ENCODE measurements at places on chromosomes 16 and 17.

- DNase-seq = no peak
These were observed 69.1 kb downstream of the VMP1 start for GRCh38 chr17:59776577-59776976.

- no peak for DNase-seq
These were observed 105.6 kb downstream of the SEC14L1 start for GRCh38 chr17:77246110-77247047.

DNA sequence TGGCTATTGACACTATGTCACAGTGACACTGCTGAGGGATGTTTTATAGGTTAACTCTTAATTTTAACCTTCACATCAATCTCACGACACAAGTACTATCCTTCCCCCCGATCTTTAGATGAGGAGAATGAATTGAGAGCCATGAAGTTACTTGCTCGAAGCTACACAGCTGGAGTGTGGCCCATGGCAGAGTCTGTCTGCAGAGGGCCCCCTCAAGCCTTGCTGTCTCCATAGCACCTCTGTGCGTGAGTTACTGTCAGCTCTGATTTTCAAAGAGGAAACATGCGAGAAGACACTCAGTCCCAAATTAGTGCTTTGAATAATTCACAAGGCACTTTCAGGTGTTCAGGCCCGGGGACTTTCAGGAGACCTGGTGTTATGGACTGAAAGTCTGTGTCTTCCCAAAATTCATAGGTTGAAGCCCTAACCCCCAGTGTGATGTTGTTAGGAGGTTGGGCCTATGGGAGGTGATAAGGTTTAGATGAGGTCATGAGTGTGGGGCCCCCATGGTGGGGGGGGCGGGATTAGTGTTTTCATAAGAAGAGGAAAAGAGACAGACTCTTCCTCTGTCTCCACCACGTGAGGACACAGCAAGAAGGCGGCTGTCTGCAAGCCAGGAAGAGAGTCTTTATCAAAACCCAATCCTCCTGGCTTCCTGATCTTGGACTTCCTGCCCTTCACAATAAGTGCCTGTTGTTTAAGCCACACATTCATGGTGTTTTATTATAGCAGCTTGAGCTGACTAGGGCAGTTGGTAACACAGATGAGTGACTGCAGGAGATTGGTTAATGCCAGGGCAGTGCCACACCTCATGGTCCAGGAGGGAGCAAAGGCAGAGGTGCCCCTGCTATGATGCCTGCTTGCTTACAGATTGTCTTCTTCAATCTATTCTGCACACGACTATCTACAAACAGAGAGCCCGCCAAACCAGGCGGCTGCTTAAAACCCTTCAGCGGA, 281.8 kb downstream of the HAPSTR1 start:
- no peak for DNase-seq

DNA sequence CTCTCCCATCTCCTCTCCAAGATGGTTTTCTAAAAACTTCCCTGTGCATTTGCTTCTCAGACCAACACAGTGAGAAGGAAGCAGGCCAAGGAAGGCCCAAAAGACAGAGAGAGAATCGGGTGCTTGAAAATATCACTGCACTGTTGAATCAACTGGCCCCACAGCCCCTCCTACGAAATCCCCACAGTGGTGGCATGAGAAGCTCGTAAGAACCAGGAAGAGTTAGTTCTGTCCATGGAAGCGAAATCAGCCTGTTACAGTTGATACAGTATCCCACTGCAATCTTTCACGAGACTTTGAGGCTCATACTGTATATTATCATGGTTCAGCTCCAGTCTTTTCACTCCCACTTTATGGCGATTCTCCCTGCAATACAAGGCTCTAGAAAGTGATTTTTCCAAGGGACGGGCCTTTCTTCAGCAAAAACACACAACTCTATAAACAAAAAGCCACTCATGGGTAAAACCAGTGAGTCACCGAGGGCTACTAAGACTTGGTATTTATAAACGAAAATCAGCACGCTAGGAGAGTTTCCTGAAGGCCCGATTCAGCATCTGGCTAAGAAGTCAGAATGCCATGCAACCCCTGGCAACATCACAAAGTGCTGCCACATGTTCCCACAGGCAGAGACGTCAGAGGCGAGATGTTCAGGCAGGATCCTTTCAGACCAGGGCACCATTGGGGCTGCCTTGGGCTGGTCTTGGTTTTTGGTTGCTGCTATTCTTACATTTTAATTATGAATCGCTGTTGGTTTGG, 185.7 kb downstream of the IRX5 start:
- DNase-seq = no peak

GRCh38 chr17:10605221-10605783, 51.8 kb downstream of the MYH3 start:
- DNase-seq = no peak

GRCh38 chr17:46977348-46977747, 1.7 kb downstream of the RPRML start:
- no peak for DNase-seq

DNA sequence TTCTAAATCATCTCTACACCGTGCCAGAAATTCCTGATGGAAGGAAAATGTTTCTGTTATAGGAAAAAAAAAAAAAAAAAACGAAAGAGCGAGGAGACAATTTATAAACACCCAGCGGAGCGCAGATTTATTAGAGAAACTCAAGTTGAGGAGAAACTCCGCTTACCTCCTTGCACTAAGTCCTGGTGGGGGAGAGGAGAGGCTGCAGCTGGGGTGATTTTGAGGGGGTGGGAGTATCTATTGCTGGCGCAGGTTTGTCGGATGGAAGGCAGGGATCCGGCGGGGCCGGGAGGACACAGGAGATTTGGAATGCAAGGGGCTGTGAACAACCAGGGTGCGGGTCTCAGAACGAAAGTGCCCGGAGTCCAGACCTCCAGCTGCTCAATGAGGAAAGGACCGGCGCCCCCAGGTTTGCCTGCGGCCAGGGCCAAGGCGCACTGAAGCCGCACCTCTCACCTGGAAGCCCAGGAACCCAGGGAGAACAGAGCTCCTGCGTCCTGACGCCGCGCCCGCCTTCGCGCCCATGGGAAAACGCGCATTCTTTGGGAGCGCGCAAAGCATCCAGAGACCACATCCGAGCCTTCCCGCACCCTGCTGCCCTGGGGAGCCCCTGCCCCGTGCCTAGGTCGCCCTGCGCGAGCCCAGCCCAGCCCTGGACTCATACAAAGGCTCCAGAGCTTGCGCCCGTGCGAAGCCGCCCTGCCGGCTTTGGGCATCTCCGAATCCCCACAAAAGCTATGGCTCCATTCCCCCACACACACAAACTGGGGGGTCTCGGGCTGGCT, 2.6 kb upstream of the HOXB8 start:
- DNase-seq = no peak

GRCh38 chr17:79619636-79620206, 8.9 kb upstream of the RBFOX3 start:
- no peak for DNase-seq

DNA sequence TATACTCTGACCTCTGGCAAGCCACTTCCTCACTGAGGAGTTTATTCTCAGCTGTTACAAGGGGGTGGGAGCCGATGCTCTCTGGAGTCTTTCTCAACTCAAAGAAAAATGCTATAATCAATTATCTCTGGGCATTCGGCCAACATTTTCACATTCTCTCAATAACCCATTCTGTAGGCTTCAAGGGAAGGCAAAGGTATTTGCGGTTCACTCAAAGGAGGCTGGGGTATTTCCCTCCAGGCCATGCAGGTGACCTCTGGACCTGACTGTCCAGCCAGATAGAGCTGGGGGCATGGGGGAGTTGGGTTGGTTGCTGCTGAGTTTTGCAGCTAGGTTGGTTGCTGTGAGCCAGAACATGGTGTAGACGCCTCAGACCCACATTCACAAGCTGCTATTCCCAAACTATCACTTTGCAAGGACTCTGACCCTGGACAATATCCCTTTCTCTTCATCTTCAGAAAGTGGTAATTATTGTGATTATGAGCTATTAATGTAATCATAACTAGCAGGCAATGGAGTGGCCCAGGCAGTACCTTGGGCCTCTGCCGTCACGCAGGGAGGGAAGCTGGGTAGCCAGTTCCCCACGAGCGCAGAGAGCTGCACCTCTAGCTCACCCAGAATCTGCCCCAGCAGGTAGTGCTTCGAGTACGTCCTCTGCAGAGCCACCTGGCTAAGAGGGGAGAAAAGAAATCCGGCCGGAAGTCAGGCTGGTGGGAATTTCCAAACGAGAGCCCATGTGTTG, 42.1 kb downstream of the AIPL1 start:
- DNase-seq = no peak

DNA sequence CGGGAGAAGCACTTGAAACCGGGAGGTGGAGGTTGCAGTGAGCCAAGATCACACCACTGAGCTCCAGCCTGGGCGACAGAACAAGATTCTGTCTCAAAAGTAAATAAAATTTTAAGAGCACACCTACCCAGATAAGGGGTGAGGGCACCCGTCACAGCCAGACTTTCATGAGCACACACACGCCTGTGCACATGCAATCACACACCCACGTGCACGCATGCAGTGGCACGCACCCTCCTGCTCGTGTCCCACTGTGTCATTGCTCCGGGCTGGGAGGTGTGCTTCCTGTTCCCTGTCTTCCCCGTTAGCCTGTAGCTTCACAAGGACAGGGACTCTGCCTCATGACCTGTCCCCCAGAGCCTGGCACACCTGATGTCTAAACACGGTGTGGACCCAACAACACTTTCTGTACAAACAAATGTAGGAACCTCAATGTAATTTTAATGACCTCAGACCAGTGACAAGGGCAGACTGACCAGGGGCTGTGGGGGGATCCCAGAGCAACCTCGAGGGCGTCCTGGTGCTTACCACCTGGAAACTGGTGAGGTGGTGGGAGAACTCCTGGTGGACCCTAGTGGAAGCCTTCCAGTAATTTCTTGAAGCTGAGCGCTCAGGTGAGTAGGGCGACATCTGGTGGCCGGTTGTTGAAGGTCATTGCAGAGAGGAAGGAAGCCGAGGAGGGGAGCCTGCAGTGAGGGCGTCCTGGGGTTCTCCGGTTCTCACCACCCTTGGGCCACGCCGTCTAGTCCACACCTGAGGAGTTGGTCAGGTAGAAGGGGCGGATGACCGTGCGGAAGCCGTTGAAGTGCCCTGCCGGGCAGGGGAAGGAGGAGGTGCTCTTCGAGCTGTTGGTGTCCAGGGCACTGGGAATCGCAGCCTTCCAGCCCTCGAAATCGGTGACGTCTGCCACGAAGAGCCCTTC, 8.6 kb downstream of the LGALS3BP start:
- peak; percentile 31 for DNase-seq

- no peak for DNase-seq
These were observed 7.8 kb downstream of the ARRB2 start for GRCh38 chr17:4718276-4718675.

- no peak for DNase-seq
These were observed 97.1 kb upstream of the HS3ST3A1 start for GRCh38 chr17:13698832-13699231.

- DNase-seq = no peak
These were observed 3.7 kb downstream of the TMC8 start for GRCh38 chr17:78133971-78134898.

DNA sequence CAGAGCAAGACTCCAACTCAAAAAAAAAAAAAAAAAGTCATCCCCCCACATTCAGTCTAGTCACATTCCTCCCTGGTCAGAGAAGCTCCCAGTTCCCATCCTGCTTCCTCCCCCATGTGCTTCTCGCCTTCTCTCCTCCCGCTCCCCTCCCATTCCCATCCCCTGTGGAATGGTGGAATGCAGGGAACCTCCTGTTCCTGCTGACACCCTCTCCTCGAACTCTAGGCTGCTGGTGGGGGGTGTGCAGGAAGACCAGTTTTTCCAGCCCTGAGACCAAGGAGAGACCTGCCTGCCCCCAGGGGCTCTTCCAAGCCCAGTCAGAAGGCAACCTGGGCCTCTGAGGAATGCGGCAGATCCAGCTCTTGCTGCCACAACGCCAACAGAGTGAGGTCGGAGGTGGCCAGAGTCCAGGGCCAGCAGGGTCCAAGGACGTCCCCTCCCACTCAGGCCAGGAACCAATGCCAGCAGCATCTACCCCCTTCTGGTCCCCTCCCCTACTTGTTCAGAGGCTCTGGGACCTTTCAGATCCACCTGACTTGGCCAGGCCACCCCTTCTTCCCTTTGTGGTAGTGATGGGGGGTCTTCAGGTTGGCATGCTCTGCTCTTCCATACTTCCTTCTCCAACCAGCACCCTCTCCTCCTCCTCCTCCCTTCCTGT, 39.3 kb upstream of the TAC4 start:
- DNase-seq = no peak

DNA sequence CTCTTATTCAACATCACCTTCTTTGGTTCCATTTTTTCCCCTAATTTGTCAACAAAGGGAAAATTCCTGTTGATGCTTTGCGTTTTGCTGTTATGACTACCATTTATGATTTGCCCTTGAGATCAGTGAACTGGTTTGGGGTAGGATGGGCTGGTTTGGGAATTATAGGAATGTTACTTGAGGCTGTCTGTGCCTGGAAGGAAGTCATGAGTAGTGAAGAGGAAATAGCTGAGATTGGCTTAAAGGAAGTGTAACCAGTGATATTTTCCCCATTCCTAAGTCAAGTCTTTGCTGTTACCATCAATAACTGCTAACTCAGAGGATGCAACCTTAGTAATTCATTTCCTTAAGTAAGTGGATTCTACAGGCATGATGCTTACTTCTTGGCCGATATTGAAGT, 179.2 kb downstream of the MAP2K6 start:
- DNase-seq = no peak

GRCh38 chr16:72847187-72848027, 200.5 kb downstream of the ZFHX3 start:
- no peak for DNase-seq

- no peak for DNase-seq
These were observed 5.3 kb downstream of the MPP3 start for GRCh38 chr17:43827596-43827995.

GRCh38 chr17:8520981-8521380, 85.3 kb downstream of the NDEL1 start:
- DNase-seq = no peak

- no peak for DNase-seq
These were observed 3.2 kb upstream of the CDH5 start for GRCh38 chr16:66363211-66363777.

DNA sequence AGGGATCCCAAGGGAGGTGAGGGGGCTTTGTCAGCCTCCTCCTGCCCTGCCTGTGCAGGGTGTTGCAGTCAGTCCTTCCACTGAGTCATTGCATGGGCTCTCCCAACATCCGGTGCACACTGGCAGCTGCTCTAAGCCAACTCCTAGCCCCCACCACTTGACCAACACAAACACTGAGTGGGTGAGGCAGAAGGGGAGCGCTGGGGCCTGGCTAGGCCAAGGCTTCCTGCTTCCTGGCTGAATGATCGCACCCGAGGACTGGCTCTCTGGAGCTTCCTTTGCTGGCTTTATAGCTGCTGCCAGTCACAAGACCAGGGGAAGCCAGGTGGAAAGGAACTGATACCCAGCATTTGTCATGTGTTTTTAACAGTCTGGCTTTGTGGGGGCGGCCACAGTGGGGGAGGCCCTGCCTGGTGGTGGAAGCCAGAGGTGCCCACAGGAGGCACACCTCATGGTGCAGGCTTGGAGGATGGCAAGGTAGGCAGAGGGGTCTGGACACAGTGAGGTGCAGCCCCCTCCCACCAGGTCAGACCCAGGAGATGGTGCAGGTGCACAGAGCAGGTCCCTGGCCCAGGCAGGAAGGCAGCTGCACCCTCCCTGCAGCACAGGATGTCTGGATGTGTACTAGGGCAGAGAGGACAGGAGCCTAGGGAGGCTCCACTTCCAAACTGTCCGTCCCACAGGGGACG, 6.8 kb downstream of the MPG start:
- DNase-seq = peak; percentile 52
